ENCODE measurements at places on chromosomes 4 and X.

DNA sequence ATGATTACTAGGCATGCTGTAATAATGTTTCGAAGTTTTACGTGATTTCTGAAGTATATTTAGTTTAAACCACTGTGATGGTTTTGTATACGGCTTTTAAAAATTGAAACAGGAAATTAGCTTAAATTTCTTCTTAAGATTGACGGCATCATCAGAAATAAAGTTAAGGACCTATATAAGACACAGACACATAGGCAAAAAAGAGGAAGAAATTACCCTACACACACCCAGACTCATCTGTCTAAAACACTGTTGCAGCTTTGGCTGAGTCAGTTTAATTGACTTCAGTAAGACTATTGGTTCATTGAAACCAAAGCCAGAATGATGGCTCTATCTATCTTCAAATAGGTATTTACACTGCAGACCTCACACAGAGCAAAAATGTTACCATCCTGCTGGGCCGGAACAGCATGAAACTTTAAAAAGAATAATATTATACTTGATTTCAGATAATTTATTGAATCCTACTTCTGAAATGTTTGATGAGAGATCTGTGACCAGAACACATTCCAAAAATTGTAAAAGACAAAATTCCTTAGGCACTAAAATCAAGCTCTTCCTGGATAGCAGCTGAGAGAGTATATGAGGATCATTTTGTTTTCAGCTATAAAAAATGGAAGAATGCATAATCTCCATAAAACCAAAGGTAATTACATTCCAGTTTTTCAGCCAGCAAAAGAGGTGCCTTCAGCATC lies 4.5 kb downstream of the HHIP start:
- no peak for DNase-seq

GRCh38 chr4:107629318-107629717 lies 90.7 kb downstream of the PAPSS1 start:
- DNase-seq = no peak

DNA sequence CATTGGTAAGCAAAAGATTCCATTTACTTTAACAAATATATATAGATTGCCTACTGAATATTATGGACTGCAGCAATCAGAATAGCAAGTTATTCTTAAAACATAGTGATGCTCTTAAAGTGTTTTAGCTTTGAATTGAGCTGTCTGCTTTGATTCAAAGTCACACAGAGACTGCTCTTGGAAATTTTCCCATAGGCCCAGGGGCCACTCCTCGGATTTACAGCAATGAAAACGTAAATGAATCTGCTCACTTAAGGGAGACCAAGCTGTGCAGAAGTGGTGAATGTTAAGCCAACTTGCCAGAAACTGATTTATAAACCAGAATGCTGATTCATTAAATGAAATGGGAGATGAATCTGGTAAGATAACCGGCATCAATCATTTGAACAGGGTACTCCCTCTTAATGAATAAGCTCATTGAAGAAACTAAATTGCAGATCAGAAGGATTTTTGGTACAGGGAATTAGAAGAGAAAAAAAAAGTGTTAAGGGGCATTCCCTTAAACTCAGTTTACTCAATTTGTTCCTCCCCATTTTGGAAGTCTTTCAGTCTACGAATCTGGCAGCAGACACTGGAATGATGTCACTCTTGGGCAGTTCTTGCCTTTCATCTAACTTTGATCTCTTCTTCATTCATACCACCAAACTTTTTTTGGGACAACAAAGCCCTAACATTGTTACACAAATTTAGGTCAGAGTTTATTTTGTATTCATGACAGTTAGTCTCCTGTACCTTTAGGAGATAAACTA lies 363.3 kb upstream of the MAGEB2 start:
- no peak for DNase-seq

DNA sequence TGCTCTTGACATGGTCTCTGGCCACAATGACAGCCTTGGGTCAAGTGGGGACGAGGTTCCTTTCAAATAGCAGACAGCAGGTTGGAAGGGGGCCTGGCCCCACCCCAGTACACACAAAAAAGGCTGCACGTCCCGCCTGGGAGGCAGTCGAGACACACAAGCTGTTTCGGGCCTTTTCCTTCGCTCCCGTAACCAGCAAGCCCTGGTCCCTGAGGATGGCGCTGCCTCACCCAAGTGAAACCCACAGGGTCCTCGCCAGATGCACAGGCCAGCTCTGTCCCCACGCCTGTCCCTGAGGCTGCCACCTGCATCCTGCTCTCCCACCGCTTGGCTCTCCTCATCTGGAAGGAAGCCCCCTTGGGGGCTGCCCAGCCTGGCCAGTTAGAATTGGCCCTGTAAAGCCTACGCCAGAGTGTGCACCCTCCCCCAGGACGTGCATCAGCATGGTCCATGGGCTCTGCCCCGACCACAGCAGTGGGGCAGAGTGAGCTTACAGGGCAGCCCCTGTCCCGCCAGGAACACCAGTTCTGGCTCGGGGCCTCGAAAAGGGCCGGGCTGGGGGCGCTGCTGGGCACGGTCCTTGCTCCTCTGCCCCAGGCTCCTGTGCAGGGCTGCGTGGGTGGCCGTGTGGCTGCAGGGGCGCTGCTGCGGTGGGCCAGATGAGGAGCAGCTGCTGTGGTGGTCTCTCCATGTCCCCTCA lies 2.0 kb downstream of the CPLX1 start:
- no peak for DNase-seq

- no peak for DNase-seq
Observed at GRCh38 chrX:148501386-148502066, 1.1 kb downstream of the AFF2 start.

GRCh38 chrX:19886883-19887531 lies 393 bp downstream of the SH3KBP1 start:
- no peak for DNase-seq

- no peak for DNase-seq
Observed at GRCh38 chr4:155506745-155507144, 130.0 kb upstream of the MAP9 start.

- no peak for DNase-seq
Observed at GRCh38 chrX:123186801-123187200, 2.7 kb downstream of the GRIA3 start.

GRCh38 chrX:65463550-65463949 lies 71.0 kb downstream of the LAS1L start:
- no peak for DNase-seq

- DNase-seq = no peak
Observed at GRCh38 chr4:38692421-38692820, 28.4 kb downstream of the KLF3 start.

GRCh38 chrX:69060631-69061408 lies 104.4 kb downstream of the PJA1 start:
- DNase-seq = no peak

- no peak for DNase-seq
Observed at GRCh38 chr4:145792429-145792828, 112.5 kb downstream of the C4orf51 start.

- no peak for DNase-seq
Observed at GRCh38 chr4:86451560-86452330, 91.9 kb upstream of the MAPK10 start.

GRCh38 chrX:96538104-96538725 lies 146.4 kb upstream of the DIAPH2 start:
- DNase-seq = no peak

DNA sequence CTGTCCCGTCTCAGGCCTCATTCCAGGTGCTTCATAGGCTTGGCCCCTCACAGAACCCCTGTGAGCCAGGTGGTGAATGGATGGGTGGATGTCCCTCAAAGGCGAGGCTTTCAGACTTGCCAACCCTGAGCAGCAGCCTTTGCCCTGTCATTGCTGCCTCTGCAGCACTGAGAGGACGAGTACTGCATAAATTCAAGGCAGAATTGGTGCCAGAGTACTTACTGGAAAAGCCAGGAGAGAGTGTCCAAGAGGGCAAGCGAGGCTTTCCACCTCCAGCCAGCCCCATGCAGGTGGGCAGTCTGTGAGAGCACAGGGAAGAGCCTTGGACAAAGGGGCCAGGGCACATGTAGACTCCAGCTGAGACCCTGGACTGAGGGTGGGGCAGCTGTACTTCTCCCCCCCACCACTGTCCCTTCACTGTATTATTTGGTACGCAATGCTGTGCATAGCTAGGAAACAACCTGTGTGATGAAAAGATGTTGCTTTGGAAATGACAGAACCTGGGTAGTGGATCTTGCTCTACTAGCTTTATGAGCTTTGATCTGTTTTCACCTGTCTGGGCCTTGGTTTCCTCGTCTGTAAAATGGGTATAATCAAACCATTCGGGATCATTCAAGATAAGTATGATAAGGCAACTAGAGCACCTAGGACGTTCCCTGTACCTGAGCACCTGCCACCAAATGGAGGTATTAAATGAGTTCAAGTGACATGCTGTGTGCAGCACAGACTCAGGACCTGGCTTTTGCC lies 224.9 kb upstream of the PSAPL1 start:
- DNase-seq = no peak

- DNase-seq = no peak
Observed at GRCh38 chrX:14003028-14003427, 26.7 kb downstream of the GEMIN8 start.

DNA sequence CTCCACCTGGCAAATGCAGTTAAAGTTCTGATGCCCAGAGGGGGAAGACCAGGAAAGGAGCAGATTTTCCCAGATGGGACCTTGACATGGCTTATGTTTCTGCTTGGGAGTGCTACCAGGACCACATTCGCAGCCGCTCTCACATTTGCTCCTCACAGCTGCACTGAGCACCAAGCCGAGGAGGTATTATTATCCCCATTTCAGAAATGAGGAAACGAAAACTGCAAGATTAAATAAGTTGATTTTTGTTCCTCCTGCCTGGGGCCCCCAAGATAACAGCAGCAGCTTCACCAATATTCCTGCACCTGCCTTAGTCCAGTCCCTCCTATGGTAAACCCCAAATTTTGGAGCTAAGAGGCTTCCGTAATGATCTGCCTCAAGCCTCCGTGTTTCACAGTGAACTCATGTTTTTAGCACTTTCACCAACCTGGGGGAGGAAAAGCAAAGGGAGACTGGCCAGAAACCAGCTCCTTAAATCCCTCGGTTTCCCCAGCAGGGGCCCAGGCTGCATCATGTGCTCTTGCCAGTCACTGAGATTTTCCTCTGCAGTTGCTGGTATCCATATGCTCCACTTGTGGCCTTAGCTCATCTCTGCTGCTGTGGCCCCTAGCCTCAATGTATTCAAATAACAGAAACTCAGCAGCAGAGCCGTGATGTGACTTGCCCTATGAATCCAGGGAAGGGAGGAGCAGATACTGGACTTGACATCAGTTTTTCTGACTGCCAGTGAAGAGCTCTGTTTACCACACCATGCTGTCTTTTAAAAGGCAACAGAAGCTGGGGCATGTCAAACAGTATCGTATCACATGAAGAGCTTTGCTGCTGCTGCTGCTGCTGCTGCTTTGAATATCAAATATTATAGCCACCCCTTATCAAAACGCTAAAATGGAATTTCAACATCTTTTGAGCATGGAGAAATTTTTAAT lies 95.5 kb upstream of the KLHL13 start:
- no peak for DNase-seq

GRCh38 chr4:182245541-182246215 lies 2.5 kb downstream of the TENM3 start:
- no peak for DNase-seq

DNA sequence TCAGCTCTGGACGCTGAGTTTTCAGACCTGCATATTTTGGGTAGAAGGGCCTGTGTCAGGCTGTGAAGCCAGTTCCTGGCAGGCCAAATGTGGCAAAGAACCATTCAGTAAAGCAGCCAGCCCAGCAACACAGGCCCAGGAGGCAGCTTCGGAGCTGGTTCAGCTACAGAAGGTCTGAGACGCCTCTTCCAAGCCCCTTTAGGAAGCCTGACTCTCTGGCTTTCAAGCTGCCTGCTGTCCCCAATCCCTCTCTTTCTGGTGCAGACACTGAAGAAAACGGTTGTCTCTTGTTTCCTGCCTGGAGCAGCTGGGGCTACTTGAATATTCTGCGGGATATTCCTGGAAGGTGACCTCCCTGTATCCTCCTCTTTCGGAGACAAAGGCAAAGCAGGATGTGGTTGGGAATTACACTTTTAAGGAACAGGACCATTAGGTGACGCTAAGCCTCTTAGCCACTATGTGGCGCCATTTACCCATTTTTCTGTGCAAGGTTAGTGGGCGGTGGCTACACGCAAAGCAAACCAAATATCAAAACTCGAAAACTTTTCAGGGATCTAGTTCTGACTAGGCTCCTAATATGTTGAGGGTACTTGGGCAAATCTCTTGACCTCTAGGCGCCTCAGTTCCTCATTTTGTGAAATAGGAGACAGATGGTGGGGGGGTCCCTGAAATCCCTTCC lies 47.2 kb upstream of the LAS1L start:
- peak; percentile 49 for DNase-seq

DNA sequence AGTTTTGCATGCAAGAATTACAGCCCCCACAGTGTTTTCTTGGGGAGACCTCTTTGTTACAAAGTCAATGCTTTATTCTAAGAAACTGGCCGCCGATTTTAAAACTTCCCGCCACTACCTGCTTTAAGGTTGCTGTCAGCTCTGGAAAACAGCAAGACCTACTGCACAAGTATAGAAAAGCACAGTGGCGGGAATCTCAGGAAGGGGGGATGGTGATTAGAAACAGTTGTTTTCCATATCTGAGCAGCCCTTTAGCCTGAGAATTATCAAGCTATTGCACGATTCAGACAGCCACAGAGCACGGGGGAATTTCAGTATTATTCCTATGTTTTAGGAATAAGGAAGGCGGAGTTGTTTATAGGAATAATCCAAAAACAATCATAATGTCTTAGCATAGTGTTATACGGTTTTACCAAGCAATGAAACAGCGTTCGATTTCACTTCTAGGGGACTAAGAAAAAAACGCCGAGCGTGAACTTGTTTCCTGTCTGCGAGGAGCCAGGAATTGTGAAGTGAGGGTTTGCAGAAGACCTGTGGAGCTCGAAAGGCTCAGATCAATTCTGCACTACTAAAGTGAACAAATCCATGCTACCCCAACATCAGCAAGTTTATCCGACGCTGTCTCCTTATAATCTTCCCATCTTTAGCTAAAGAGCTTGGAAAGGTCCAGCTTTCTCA lies 81.3 kb downstream of the HMGN5 start:
- DNase-seq = no peak

DNA sequence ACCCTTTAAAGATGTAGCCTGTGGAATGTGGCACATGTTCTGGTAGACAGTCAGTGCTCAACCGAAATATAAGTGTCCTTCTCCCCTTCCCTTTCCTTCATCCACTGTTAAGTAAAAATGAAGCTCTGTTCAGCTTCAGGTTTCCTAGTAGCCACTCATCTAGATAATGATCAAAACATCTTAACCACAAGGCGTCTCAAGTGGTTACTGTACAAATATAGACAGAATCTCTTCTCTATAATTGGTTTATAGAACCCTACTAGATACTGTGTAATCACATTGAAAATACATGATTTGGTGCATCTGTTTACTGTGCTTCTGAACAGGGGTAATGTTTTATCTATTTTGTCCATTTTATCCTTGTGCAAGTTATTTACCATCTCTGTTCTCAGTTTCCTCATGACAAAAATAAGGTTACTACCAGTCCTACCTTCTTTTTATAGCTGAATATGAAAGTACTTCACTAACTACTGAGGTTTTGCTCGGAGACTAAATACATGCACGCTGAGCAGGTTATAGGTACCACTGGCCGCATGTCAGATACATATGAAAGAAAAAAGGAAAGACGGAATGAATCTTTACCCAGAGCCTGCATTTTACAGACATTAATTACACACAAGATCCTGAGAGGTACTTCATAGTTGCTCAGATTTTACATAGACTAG lies 20.3 kb upstream of the SLC25A4 start:
- DNase-seq = no peak
